ENCODE measurements at places on chromosomes 12 and 14. TPM values are rescaled to one million over a fixed set of nuclear protein-coding genes. Genes with fewer than 3 reads are reported as not detected.

NTN4 gene
- 47.0 TPM for total RNA-seq

MMAB gene
- total RNA-seq: 34.8 TPM

EPS8 gene
- total RNA-seq: 49.0 TPM

GPRC5A gene
- 263 TPM for total RNA-seq

LIN52 gene
- total RNA-seq: 4.5 TPM

SLCO1A2 gene
- total RNA-seq: 0.29 TPM

GYS2 gene
- total RNA-seq: not detected

KRT2 gene
- not detected for total RNA-seq

LRRC10 gene
- not detected for total RNA-seq

TMEM106C gene
- total RNA-seq: 121 TPM

KRT6B gene
- not detected for total RNA-seq

VEZT gene
- 67.5 TPM for total RNA-seq

GPR135 gene
- 1.1 TPM for total RNA-seq

MFAP5 gene
- total RNA-seq: 0.06 TPM

MAP3K9 gene
- 6.1 TPM for total RNA-seq

DHRS1 gene
- total RNA-seq: 13.1 TPM

RNU4-1 gene
- not detected for total RNA-seq

CRADD gene
- total RNA-seq: 9.0 TPM

GUCY2C gene
- total RNA-seq: not detected

ACOT6 gene
- not detected for total RNA-seq

HOXC9 gene
- total RNA-seq: 15.9 TPM

TAS2R42 gene
- not detected for total RNA-seq

DCAF5 gene
- 18.6 TPM for total RNA-seq

ZNF664 gene
- 58.9 TPM for total RNA-seq

LTBP2 gene
- total RNA-seq: 11.0 TPM

CACNA2D4 gene
- total RNA-seq: not detected

RNASE7 gene
- total RNA-seq: not detected

RERG gene
- total RNA-seq: 0.20 TPM

FAM186B gene
- total RNA-seq: 0.16 TPM

FICD gene
- total RNA-seq: 3.4 TPM

FOXN4 gene
- total RNA-seq: 0.03 TPM

MYO1A gene
- total RNA-seq: 0.33 TPM

CISTR gene
- total RNA-seq: not detected

PRB3 gene
- not detected for total RNA-seq

HOXC13 gene
- total RNA-seq: 16.4 TPM

LRCOL1 gene
- not detected for total RNA-seq

GLS2 gene
- 0.27 TPM for total RNA-seq

WNT5B gene
- 2.8 TPM for total RNA-seq

HOXC6 gene
- 4.4 TPM for total RNA-seq

LAG3 gene
- 2.1 TPM for total RNA-seq

ATF1 gene
- 44.3 TPM for total RNA-seq

KRT5 gene
- total RNA-seq: 0.49 TPM

SRGAP1 gene
- total RNA-seq: 10.5 TPM

PLCZ1 gene
- total RNA-seq: not detected

All from A549 treated with GW870086 at 1 μM for 4 hours (cell line).